Metanephros (tissue), 2 donors: ENCODE measurements at places on chromosomes 4 and X. TPM values are rescaled to one million over a fixed set of nuclear protein-coding genes. Genes with fewer than 3 reads are reported as not detected.

Gene TMSB15A
- total RNA-seq = 13.9 TPM

Gene MAGEE1
- 5.0 TPM for total RNA-seq

Gene SATL1
- 0.35 TPM for total RNA-seq

Gene TRIM61
- 1.2 TPM for total RNA-seq

Gene FAM9C
- total RNA-seq = 0.06 TPM

Gene DUX4
- not detected for total RNA-seq

Gene FGFR3
- total RNA-seq = 97.0 TPM

Gene WDR44
- 12.3 TPM for total RNA-seq

Gene SPANXN4
- total RNA-seq = not detected

Gene PTTG2
- total RNA-seq = 0.82 TPM

Gene WDFY3
- total RNA-seq = 220 TPM

Gene UGT2B15
- total RNA-seq = not detected

Gene BEND2
- total RNA-seq = not detected

Gene MAGEA10
- not detected for total RNA-seq

Gene GRIA3
- 4.4 TPM for total RNA-seq

Gene FHDC1
- 5.2 TPM for total RNA-seq

Gene DKK2
- total RNA-seq = 6.1 TPM

Gene FAM47E
- total RNA-seq = 11.1 TPM

Gene USP27X
- total RNA-seq = 6.7 TPM

Gene SH3TC1
- 65.4 TPM for total RNA-seq

Gene SHROOM3
- total RNA-seq = 75.9 TPM

Gene GPAT3
- total RNA-seq = 32.4 TPM

Gene SEPTIN6
- total RNA-seq = 30.0 TPM

Gene PPP1R3F
- 8.3 TPM for total RNA-seq

Gene DTHD1
- total RNA-seq = not detected

Gene SLC25A31
- total RNA-seq = 0.12 TPM

Gene MAML3
- total RNA-seq = 15.5 TPM

Gene MAP7D2
- total RNA-seq = 0.93 TPM

Gene OTC
- total RNA-seq = not detected

Gene NDST3
- total RNA-seq = 5.5 TPM

Gene FAM193A
- total RNA-seq = 24.3 TPM

Gene APBB2
- 95.2 TPM for total RNA-seq

Gene MYOZ2
- total RNA-seq = 10.6 TPM
